Femur (tissue), 1 donor: ENCODE measurements at places on chromosomes 12 and 14.

DNA sequence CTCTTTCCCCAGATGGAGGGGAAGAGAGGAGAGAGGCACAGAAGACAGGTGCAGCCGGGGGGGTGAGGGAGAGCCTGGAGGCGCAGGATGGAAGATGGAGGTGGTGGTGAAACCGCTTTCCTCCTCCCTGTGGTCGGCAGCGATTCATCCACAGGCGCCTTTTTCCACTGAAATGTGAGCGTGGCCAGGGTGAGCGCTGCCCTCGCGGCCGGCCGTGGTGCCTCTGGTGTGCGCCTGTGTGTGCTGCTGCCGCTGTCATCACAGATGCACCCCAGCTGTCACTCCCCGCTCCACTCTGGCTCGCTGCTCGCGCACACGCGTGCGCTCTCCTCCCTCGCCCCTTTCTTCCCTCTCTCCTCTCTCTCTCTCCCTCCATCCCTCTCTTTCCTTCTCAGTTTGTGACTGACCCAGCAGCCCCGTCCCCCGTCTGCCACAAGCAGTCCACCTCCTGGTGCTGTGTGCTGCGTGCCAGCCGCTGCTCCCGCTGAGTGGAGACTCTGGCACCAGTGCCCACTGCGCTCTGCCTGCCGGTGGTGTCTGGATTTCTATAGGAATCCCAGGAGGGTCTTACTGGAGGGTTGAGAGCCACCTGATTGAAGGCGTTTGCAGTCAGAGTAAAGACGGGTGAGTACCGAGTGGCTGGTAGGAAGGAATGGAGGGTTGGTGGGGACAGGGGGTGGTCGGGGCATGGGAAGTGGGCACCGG is at the start of gene LRTM2:
Gene LRTM2 (plus strand): TSS at position 375 of the 705 bp plus-strand sequence. CDS start 7,584 bp downstream, outside the sequence.
- no peak for DNase-seq

GRCh38 chr12:100795174-100795799 is 711 bp downstream of the ANO4 start:
- DNase-seq, result no peak

- no peak for DNase-seq
Observed at GRCh38 chr12:76189851-76190250, 105.4 kb upstream of the NAP1L1 start.

- no peak for DNase-seq
Observed at GRCh38 chr14:99011385-99011784, 260.6 kb downstream of the BCL11B start.

- DNase-seq, result no peak
Observed at GRCh38 chr12:7907009-7907408, 29.0 kb downstream of the SLC2A3 start.
